ENCODE measurements at places on chromosomes 1 and 21. TPM values are rescaled to one million over a fixed set of nuclear protein-coding genes. Genes with fewer than 3 reads are reported as not detected.

The C1QA gene
- total RNA-seq, result not detected

The BACE2 gene
- 20.2 TPM for total RNA-seq

The ELAPOR1 gene
- total RNA-seq, result 0.53 TPM

The CLDN8 gene
- not detected for total RNA-seq

The MYOC gene
- total RNA-seq, result not detected

The PLK3 gene
- 18.2 TPM for total RNA-seq

The NCAM2 gene
- total RNA-seq, result not detected

The RGS13 gene
- not detected for total RNA-seq

The RGS18 gene
- total RNA-seq, result not detected

The ARTN gene
- 0.33 TPM for total RNA-seq

The ITLN2 gene
- total RNA-seq, result 0.70 TPM

The SPRR2A gene
- total RNA-seq, result not detected

The PROX1 gene
- total RNA-seq, result 0.32 TPM

The KRTAP7-1 gene
- total RNA-seq, result not detected

The PKP1 gene
- total RNA-seq, result 0.02 TPM

The MEAF6 gene
- 57.9 TPM for total RNA-seq

The ORC1 gene
- total RNA-seq, result 23.6 TPM

The FAM78B gene
- total RNA-seq, result 0.31 TPM

The CLCA4 gene
- not detected for total RNA-seq

The DMRTA2 gene
- total RNA-seq, result 0.10 TPM

The TFF2 gene
- total RNA-seq, result not detected

The SNX7 gene
- 26.4 TPM for total RNA-seq

The KCNA3 gene
- not detected for total RNA-seq

The IL19 gene
- total RNA-seq, result 0.11 TPM

The PPIAL4G gene
- not detected for total RNA-seq

The SYNC gene
- 11.4 TPM for total RNA-seq

The NLRP3 gene
- 0.02 TPM for total RNA-seq

The DYNLT5 gene
- not detected for total RNA-seq

The ACTA1 gene
- total RNA-seq, result not detected

The HCN3 gene
- total RNA-seq, result 4.6 TPM

The PERM1 gene
- total RNA-seq, result 0.11 TPM

The FOXD3 gene
- total RNA-seq, result 1.0 TPM

The VHLL gene
- total RNA-seq, result not detected

The ZBTB40 gene
- 5.0 TPM for total RNA-seq

The CA6 gene
- not detected for total RNA-seq

The LCE6A gene
- not detected for total RNA-seq

The NUDT4B gene
- total RNA-seq, result 1.2 TPM

The HES3 gene
- total RNA-seq, result not detected

The RIMS3 gene
- total RNA-seq, result 1.3 TPM

Measured in A549 treated with AZD2906 at 1 μM for 4 hours (cell line).